ENCODE measurements at places on chromosomes 6 and 20. TPM values are rescaled to one million over a fixed set of nuclear protein-coding genes. Genes with fewer than 3 reads are reported as not detected.

Gene OR12D3
- not detected for total RNA-seq

Gene ADGRB3
- total RNA-seq, result not detected

Gene LRRC73
- total RNA-seq, result 0.71 TPM

Gene SKIC2
- 21.3 TPM for total RNA-seq

Gene SMPDL3A
- total RNA-seq, result 3.2 TPM

Gene MYMX
- not detected for total RNA-seq

Gene TMEM14B
- total RNA-seq, result 139 TPM

Gene SLPI
- total RNA-seq, result 15.1 TPM

Gene SAMD5
- total RNA-seq, result 0.43 TPM

Gene NRN1
- total RNA-seq, result 0.59 TPM

Gene TRIM15
- total RNA-seq, result not detected

Gene WFDC10B
- total RNA-seq, result not detected

Gene HACE1
- 3.5 TPM for total RNA-seq

Gene PRICKLE4
- 1.2 TPM for total RNA-seq

Gene ALDH8A1
- 0.10 TPM for total RNA-seq

Gene HSPA12B
- total RNA-seq, result 0.43 TPM

Gene KIAA1755
- total RNA-seq, result 0.21 TPM

Gene PROKR2
- not detected for total RNA-seq

Gene HBS1L
- total RNA-seq, result 31.8 TPM

Gene CLIC5
- not detected for total RNA-seq

Gene OR2H1
- not detected for total RNA-seq

Measured in A549 treated with Hydrocortisone at 1 μM for 4 hours (cell line).